NCI-H2081 treated with DMSO at 0.1 percent for 48 hours (cell line): ENCODE measurements at places on chromosomes 13 and 19.

- DNase-seq, result no peak
Measured at GRCh38 chr13:31385540-31385939, 185.8 kb downstream of the B3GLCT start.

GRCh38 chr19:6062961-6063575 lies 47.2 kb downstream of the RFX2 start:
- DNase-seq, result no peak

GRCh38 chr13:81757348-81757970 lies 1416.5 kb upstream of the SPRY2 start:
- DNase-seq, result no peak

DNA sequence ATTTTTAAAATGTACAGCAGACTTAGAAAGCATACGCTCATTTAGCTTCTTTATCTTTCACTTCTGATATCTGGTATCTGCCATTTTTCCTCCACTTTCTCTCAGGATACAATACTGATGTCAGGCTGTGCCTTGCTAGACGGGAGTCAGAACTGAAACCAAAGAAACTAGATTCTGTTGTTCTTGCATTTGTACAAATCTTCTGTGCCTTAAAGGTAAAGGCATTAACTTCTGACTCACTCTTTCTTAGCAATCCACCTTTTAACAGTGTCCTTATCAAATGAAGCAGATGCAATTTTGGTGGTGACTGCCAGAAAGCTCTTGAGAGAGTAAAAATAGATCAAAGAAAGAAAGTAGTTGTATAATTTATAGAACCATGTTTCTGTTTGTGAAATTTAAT lies 370.4 kb downstream of the PCDH20 start:
- no peak for DNase-seq

GRCh38 chr13:65943024-65943423 lies 1287.1 kb downstream of the PCDH9 start:
- DNase-seq, result no peak

DNA sequence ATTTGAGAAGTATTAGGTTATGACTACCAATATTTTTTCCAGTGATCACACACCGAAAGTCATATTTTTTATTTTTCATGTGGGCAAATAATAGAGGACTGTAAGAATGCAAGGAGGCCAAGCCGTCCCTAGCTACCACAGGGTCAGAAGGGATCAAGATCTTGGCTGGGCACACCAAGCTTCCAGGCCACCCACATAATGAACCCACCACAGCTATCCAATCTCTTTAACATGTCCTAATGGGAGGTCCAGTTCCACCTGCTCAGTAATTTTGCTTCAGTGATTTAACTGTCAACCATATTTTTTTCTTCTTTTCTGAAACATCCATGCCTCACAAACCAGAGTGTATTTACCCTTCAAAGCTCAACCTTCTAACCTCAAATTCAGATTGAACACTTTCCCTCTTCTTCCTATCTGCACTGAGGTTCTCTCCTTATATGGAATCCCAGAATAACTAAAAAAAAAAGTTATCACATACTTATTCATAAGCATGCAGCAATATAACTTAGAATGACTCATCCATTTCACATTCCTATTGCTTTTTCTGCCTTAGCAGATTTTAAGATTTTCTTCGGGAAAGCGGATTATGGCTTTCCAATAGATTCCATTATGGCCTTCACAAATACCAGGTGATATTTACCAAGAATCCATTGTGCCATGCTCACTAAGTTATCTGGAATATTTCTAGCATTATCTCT lies 12.2 kb downstream of the ARGLU1 start:
- no peak for DNase-seq

DNA sequence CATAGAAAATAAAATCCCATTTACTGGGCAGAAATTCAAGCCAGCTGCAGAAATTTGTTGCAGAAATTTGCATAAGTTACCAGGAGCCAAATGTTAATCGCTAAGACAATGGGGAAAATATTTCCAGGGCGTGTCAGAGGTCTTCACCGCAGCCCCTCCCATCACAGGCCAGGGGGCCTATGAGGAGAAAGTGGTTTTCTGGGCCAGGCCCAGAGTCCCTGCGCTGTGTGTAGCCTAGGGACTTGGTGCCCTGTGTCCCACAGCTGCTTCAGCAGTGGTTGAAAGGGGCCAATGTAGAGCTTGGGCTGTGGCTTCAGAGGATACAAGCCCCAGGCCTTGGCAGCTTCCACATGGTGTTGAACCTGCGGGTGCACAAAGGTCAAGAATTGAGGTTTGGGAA lies 278.9 kb upstream of the PCDH9 start:
- DNase-seq, result no peak

DNA sequence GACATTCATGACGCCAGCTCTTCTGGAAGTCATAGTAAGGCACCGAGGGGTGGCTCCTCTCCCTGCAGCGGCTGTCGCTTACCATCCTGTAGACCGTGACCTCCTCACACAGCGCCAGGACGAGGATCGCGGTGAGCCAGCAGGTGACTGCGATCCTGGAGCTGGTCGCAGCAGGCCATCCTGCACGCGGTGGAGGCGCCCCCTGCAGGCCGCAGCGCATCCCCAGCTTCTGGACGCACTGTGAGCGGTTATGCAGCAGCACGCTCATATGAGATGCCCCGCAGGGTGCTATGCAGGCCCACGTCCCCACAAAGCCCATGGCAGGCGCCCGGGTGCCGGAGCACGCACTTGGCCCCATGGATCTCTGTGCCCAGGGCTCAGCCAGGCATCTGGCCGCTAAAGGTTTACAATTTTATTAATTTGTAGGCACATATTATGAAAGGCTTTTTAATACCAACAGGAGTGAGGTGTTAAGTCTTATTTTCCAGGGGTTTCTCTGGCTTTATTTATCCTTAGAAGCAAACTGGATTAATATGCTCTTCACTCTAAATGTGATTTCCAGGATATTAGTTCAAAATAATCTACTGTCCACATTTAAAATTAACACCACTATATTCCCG lies 35.6 kb upstream of the PSPC1 start:
- DNase-seq, result no peak

DNA sequence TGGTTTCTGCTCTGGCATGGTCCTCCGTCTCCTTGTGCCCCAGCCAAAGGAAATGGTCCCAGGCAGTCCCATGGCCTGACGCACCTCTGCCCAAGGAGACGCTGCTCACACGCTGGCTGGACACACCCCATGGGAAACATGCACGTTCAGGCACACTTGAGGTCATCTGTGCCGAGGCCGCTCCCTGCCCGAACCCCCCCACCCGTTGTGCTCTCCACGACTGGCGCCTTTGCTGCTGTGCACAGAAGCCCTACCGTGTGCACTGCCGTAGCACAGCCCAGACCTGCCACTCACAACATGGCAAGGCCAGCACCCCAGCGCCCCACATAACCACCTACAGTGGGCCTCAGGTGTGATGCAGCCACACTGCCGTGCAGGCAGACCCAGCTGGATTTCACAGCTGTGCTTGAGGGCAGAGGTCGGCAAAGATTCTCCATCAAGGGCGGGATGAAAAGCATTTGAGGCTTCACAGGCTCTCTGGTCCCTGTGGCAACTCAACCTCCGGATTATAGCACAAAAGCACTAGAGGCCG lies 65.7 kb downstream of the SPACA7 start:
- DNase-seq, result no peak

GRCh38 chr19:6044056-6044805 lies 66.1 kb downstream of the RFX2 start:
- DNase-seq, result no peak

- no peak for DNase-seq
Measured at GRCh38 chr13:69243366-69243765, 864.3 kb upstream of the ATXN8OS start.

DNA sequence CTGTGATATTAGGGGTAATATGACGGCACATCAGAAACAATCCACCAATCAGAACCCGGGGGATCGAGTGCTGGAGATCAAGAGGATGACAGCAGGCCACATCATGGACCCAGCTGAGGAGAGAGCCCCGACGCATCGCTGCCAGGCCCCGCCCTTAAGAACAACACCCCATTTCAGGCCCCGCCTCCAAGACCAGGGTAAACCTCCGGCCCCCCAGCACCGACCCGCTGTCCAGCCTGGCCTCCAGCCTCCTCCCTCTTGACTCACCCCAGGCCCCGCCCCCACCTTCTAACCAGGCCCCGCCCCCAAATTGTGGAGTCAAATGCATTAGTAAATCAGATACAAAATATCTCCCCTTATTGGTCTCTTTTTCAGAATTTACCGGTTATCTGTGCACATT lies 4.7 kb upstream of the ZNF611 start:
- no peak for DNase-seq

- peak; percentile 89 for DNase-seq
Measured at GRCh38 chr19:4759388-4760284, 31.9 kb upstream of the FEM1A start.

DNA sequence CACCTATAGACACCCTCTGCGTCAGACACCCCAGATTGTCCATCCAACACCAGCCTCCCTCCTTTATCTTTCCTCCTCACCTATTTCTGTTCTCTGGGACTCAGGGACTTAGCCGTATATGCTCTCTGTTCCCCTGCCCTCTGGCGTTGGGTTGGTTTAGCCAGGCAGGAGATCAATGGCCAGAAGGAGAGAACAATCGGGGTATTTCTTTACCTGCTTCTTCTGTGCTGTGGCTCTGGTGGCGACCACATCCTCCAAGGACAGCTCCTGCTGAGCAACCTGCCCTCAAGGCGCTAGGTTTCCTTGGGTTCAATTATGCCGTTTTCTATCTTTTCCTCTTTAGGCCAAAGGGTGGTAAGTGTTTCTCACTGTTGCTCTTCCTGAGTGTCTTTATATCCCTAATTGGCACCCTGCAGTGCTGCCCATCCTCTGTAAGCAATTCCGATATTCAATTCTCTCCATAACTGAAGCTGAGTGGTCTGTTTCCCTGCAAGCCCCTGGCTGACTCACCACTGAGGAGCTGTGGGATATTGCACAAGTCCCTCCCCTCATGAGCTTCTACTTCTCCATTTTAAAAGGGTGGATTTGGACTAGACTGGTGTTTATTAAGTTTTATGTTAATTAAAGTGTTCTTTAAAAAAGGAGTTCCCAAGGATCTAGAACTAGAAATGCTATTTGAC lies 63.7 kb upstream of the TMTC4 start:
- DNase-seq, result no peak

DNA sequence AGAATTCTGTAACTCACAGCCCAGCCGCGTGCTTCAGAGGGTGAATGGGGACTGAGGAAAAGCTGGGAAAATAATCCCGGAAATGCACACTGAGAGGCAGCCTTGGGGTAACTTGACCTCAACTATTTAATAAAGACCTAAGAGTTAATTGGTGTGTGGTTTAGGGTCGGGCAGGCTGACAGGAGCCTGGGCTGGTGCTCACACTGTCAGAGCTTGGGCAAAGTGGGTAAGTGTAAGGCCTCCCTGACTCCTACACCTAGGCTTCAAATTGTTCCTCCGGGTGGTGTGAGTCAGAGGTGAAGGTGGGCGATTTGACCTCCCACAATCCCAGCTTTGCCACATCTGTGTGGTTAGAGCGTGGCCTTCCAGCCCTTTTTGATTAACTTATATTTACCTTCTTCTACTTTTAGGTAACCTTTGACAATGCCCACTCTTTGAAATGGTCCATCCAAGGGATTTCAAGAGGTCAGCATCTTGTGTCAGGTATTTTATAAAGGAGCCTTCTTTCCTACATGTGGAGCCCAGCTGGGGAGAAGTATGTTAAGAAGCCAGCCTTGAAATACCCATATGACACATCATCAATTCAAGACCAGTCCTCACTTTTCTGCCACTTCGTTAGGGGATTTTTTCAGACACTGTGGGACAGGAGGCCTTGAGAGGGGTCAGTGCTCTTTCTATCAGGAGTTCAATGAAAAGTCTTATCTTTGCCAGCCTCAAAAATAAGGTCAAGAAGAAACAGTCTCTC lies 114.2 kb downstream of the NUFIP1 start:
- DNase-seq, result no peak

DNA sequence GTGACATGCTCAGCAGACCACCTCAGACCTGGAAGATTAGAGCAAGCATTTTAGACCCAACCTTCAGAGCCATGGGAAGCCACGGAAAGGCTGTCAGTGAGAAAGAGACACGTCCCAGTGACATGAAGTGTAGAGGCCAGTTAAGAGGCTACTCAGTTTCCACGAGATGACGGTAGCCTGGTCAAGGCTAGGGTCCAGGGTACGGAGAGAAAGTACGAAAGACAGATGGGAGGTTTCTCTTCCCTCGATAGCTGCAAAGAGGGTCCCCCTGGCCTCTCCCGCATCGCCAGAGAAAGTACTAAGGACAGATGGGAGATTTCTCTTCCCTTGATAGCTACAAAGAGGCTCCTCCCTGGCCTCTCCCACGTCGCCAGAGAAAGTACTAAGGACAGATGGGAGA lies 8.6 kb downstream of the ZSCAN5A start:
- DNase-seq, result no peak

DNA sequence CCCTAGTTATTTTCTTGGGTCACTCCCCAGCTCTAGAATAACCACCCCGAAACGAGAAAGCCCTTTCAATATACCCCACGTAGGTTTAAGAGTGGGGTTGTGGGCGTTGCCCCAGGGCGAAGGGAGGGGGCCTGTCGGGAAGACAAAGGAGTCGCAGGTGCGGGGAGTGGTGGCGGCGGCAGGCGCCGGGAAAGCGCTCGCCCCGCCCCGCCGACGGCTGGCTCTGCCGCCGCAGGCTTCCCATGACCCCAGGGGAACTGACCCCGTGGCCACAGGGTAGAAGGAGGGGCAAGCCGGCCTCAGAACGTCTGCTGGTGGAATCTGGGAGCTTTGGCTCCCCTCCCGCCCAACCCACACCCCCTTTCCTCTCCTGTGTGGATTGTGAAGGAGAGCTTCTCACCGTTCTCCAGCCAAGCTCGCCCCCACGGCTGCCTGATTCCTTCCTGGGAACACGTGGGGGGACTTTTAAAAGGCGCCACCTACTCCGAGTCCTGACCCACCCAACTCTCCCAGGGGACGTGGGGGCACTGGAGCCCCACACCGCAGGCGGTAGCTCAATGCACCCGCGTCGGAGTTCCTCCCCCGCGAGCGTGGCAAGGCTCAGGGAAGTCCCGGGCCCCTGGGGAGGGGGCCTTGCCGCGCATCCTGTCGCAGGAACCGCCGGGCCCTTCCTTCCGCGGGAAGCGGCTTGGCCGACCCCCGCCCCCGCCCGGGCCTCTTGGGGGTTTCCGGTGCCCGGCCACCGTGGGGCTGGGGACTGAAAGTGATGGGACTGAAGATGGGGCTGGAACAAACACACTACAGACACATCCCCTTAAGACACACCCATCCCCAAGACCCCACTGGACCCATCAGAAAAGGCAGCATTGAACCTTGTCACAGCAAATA lies 5.5 kb downstream of the IER2 start:
- no peak for DNase-seq

- no peak for DNase-seq
Measured at GRCh38 chr13:73961181-73961580, 173.0 kb downstream of the KLF12 start.

DNA sequence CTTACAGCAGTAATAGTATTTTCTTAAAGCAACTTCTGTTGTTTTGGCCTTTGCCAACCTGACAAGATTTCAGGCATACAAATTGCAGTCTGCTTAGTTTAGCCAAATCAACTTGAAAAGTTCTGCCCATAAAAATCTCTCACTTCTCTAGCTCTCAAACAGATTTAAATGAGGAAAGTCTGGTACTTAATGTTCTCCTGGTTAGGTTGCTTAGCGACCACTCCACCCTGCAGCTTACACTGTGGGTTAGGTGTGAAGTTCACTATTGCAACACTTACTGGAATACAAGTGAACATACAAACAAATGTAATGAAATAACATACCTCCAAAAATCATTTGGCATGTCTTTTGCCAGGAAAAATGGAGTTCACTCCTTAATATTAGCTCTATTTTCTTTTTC lies 178.7 kb upstream of the PCDH9 start:
- no peak for DNase-seq

GRCh38 chr19:2478278-2478755 lies 2.4 kb downstream of the GADD45B start:
- no peak for DNase-seq

GRCh38 chr19:34179066-34179465 lies 6.8 kb downstream of the LSM14A start:
- DNase-seq, result no peak

- no peak for DNase-seq
Measured at GRCh38 chr13:81020010-81020409, 679.1 kb upstream of the SPRY2 start.
